CD4-positive, alpha-beta T cell treated with Interferon alpha-2 for 1 hour (primary cell): ENCODE measurements at places on chromosomes 2 and 18.

GRCh38 chr2:19351499-19351898 lies 6.9 kb downstream of the OSR1 start:
- DNase-seq, result no peak

- no peak for DNase-seq
Measured at GRCh38 chr2:15639323-15640251, 47.9 kb downstream of the DDX1 start.

DNA sequence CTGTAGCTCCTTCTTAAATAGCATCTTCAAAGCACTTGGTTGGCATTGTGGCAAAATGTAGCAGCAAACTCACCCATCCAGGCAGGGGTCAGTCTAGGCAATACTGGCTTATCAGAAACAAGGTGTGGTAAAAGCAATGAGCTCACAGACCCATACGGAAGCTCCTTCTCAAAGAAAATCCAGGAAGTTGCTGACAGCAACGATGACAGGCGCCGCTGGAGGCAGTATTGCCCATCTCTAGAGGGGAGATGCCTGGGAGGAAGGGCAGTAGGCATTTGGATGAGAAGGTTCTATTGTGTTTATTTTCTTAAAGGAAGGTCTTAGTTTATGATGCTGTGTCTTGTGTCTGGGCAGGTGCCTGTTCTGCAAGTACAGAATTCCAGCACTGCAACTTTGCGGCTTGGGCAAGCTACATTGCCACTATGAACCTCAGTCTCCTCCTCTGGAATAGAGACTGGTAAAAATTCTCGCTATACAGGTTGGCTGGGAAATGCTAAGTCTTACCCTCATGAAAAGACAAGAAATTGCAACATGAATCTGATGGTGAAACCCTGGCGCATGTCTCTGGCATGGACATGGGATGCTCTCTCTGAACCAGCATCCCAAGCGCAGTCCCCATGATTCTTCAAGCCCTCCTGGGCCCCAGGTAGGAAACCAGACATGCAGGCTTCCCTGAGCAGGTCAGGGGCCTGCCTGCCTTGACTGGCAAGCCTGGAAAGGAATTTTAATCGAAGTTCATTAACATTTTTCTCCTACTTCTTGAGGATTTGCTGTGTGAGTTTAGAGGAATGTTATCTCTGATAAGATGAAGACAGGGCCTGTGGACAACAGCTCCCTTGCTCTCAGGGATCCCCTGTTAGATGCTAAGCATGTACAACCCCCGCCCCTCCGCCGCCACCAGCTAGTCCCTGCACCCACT lies 156.0 kb downstream of the TFCP2L1 start:
- DNase-seq, result peak; percentile 1

DNA sequence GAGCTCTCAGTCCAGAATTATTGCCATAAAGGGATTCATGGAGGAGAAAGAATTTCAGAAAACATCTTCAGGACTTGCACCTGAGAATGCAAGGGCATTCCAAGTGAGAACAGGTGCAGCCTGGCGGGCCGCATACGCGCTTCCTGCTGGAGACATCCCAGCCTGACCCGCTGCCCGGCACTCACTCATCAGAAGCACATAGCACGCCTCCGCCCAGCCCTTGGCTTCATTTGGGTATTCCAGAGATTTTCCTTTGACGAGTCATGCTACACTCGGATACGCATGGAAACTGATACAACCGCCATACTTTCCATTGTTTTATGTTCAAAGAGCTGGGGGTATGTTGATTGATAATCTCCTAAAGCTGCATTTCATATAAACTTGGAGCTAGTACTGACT lies 228.0 kb upstream of the ID2 start:
- DNase-seq, result no peak

GRCh38 chr2:55590810-55591440 lies 26.5 kb downstream of the PPP4R3B start:
- DNase-seq, result no peak

DNA sequence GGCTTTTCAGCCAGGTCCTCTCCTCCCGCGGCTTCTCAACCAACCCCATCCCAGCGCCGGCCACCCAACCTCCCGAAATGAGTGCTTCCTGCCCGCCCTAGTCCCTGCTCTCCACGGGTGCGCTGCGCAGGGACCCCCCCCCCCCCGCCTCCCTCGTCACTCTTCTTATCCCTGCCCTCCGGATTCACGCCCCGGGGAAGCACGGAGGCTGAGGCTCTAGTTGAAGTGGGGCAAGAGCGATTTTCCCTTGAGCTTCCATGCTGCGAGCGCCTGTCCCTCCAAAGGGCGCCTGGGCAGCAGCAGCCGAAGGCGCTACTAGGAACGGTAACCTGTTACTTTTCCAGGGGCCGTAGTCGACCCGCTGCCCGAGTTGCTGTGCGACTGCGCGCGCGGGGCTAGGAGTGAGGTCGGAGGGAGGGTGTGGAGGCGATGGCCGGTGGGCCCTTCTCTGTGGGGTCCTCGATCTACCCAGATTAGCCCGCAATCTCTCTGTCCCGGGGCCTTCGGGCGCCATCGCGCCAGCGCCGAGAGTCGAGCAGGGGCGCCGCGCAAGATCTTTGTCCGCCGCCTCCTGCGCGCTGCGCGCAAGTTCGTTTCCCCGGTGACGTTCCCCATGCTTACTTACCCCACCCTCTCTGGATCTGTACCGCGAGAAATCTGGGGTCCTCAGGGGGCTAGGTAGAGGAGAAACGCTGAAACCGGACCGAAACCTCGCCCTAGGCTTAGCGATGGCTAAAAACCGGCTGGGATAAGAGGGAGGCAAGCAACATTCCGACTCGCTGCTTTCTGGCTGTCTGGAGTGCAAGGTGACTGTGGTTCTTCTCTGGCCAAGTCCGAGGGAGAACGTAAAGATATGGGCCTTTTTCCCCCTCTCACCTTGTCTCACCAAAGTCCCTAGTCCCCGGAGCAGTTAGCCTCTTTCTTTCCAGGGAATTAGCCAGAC lies 677 bp downstream of the GAD1 start:
- no peak for DNase-seq

DNA sequence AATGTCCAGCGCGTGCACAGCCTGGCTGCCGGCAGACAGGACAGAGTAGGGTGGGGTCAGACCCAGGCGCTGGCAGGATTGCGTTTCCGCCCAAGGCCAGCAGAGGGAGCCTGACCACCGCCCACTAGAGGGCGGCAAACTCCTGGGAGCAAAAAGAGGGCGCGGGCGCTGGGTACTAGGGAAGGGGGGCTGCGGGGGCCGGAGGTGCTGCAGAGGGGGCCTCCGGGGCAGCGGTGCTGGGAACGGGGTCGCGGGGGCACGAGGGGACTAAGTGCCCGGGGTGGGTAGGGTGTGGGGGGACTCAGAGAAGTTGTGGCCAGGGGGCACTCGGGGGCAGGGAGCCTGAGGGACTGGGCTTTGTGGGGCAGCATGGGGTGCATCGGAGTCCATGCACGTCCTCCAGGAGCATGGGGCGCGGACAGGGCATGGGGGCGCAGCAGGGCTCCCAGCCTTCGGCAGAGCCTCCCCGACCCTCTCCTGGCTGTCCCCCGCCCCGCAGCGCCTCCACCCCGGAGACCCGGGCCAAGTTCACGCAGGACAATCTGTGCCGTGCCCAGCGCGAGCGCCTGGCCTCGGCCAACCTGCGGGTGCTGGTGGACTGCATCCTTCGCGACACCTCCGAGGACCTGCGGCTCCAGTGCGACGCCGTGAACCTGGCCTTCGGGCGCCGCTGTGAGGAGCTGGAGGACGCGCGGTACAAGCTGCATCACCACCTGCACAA lies 3.2 kb downstream of the TEKT4 start:
- DNase-seq, result peak; percentile 18

DNA sequence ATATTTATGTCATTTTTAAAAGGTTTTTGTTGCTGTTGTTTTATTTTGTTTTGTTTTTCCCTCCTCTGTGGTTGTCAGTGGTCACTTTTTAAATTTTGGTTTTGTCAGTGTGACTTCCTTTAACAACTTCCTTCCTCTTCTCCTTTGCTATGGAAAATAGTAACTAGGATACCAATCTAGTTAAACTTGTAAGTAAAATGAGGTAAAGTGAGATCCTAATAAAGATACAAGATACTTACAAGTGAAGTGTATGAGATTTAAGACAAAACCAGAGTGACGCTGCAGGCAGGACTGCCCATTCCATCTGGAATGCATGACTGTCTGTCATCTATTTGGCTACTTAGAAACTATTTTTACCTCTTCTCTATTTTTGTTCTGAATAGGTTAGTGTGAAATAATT lies 30.6 kb upstream of the CREB1 start:
- no peak for DNase-seq

GRCh38 chr2:161400076-161400475 lies 16.0 kb upstream of the TBR1 start:
- DNase-seq, result no peak

DNA sequence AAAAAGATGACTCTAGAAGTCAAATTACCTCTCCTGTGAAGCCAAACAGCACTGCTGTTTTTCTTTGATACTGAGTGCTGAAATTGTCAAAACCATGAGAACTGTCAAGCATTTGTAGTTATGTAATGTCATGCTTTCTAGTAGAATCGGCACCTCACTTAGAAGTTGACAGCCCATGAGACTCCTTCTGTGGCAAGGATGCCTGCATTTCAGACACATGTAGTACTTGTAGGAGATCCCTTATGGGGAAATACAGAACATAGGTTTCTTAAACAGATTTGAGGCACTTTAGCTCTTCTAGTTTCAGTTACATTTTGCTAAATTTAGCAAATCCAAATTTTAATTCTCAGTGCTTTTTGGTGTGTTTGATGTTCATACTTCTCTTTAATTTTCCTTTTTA lies 15.7 kb downstream of the ZNF407 start:
- no peak for DNase-seq

DNA sequence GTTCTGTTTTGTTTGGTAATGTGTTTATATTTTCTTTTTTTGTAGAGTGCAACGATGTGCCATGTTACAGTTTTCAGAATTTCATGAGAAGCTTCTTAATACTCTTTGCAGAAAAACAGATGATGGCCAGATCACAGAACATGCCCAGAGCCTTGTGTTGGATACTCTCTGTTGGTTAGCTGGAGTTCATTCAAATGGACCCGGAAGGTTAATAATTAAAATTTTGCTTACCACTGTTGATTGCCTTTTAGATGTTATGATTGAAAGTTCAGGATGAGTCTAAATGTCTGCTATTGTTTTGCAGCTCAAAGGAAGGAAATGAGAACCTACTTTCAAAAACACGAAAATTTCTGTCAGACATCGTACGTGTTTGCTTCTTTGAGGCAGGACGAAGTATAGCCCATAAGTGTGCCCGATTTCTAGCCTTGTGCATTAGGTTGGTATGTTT lies 85.2 kb downstream of the BIRC6 start:
- no peak for DNase-seq

- no peak for DNase-seq
Measured at GRCh38 chr2:227411320-227411989, 23.7 kb upstream of the SCYGR1 start.

- no peak for DNase-seq
Measured at GRCh38 chr2:234983011-234983726, 31.4 kb downstream of the SH3BP4 start.

GRCh38 chr2:227613272-227613660 lies 1.4 kb downstream of the SCYGR3 start:
- DNase-seq, result no peak

DNA sequence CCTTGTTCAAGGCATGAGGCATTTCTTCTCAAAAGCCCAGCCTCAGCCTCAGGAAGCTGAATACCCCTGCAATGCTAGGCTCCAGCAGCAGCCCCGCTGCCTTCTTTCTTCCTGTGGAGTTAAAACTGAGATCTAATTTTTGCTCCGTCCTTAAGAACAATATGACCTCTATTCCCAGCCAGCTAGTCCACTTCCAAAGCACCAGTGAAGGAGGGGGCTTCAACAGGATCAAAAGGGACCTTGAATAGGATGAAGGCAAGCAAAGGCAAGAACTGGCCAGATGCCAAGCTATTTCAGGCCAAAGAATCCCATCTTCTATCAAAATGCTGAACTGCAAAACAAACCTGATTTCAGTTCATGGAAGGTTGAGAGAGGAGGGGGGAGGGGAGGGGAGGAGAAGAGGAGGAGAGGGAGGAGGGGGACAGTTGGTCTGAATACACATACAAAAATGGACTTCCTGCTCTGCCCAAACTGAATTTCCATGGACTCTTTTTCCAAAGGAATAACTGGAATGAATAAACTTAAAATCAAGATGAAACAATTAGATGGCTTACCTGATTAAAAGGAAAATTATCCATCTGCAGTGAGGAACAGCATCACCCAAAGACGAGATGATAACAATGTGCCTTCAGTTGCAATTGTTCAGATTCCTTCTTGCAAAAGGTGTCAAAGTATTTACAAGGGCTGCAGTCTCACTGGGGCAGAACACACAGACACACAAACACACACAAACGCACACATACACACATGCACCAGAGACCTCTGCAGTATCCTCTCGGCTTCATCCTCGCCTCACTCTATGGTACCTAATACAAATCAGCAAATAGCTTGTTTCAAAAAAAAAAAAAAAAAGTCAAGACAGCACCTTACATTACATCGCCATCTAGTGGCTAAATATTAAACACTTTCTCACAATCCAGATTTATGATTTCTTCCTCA lies at the start of gene SCN1A:
SCN1A (minus strand) TSS at position 804 of the 939 bp plus-strand sequence. CDS start 54,399 bp downstream, outside the sequence.
- no peak for DNase-seq

DNA sequence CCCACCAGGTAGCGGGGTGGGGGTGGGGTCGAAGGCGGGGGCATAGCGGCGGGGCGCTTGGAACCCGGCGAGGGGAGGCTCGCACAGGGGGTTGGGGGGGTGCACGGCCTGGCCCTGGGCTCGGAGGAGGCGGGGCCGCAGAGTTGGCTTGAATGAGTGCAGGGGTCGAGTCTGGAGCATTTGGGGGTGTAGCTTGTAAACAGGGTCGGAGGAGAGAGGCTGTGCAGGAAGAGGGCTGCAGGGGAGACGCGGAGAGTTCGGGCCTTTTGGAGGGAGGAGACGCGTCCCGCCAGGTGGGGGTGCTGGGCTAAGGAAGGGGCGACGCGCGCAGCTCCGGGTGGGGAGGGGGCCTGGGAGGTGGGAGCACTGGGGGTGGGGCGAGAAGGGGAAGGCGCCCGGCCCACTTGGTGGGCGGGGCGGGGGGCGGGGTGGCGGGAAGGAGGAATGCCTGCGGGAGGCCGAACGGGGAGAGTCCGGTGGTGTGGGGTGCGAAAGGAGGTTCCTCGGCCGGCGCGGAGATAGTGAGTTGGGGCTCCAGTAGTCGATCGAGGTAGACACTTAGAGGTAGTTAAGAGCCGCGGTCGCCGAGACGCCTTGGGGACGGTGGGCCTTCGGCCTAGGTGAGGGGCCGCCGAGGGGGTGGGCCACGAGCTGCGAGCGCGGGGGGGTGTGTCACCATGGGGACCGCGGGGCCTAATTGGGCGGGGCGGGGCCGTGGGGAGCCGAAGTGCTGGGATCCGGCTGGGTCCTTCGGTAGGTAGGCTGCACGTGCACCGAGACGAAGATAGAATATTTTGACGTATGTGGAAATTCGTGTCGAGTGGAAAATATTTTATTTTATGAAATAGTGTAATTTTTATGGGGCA lies 774 bp downstream of the MSH6 start:
- peak; percentile 66 for DNase-seq
